Activated CD8-positive, alpha-beta T cell treated with anti-CD3 and anti-CD28 coated beads for 36 hours (primary cell): ENCODE measurements at places on chromosomes 6 and 20. TPM values are rescaled to one million over a fixed set of nuclear protein-coding genes. Genes with fewer than 3 reads are reported as not detected.
A peak's percentile ranks its signal among the peaks of the same experiment; 100 is the strongest.

ARMH2 gene
- total RNA-seq: not detected

PLG gene
- total RNA-seq: not detected

MAS1 gene
- not detected for total RNA-seq

OR12D3 gene
- not detected for total RNA-seq

TBC1D7 gene
- total RNA-seq: 23.8 TPM

C20orf144 gene
- 0.36 TPM for total RNA-seq

BTNL2 gene
- not detected for total RNA-seq

TENT5A gene
- 1.1 TPM for total RNA-seq

SLC26A8 gene
- total RNA-seq: not detected

PGC gene
- total RNA-seq: not detected

RRAGD gene
- 22.1 TPM for total RNA-seq

- no peaks in the 10 kb centered on the region for H3K36me3 ChIP-seq
- H3K4me1 ChIP-seq: no peaks in the 10 kb centered on the region
- peaks cover 8% of the 10 kb centered on the region for H3K27me3 ChIP-seq
- H3K27ac ChIP-seq: no peak overlapping the region
- no peak for DNase-seq
- H3K4me3 ChIP-seq: no peak overlapping the region
These were observed 136.3 kb downstream of the SLC35B3 start for GRCh38 chr6:8299034-8299433.

GRCh38 chr20:49567421-49568277, at the start of gene PTGIS:
Gene PTGIS, minus strand, starts transcription at chr20:49568137. Its CDS starts 21 bp downstream, at chr20:49568116.
- no peak within 1 kb of the TSS for H3K27ac ChIP-seq
- H3K36me3 ChIP-seq: no peaks in the 10 kb centered on the region
- peaks cover 55% of the 10 kb centered on the region for H3K27me3 ChIP-seq
- peaks cover 15% of the 10 kb centered on the region for H3K4me1 ChIP-seq

DNA sequence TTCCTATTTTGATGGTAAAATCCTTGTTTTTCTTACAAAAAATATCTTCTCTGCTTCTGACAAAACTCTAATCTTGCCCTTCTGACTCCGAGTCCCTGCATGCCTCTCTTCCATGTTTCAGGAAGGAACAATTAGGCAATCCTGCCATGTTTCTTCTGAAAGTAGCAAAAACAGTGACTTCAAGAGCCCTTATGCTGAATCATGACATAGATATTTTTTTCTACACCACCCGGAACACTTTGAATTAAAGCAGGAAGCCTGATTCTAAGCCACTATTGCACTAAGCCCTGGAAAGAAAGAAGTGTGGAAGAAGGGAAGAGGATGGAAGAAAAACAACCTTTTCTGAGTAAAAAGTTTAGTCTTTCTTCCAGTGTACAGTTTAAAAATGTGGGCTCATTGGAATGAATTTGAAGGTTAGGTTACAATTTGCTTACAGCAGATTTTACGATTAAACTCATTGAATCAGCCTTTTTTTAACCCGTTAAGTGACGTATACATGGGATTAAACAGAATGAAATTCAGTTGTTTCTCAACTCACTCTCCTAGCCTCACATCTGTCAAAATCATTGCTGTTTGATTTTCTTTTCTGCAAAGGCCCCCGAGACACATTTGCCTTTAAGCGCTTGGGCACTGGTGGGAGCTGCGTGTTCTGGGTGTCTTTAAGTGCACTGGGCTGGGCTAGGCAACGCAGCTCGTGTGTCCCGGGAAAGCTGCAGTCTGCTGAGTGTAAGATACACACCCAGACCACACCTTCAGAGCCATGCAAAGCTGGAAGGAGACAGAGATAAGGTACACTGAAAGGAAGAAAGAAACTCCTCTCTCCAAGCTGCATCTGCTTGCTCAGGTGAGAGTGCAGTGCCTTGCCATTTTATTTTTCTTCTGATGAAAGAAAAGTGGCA, 159.4 kb upstream of the CITED2 start:
- H3K4me3 ChIP-seq: no peak overlapping the region
- peak overlapping the region; percentile 86 for H3K27ac ChIP-seq
- no peaks in the 10 kb centered on the region for H3K27me3 ChIP-seq
- H3K36me3 ChIP-seq: peaks cover 1% of the 10 kb centered on the region

DNA sequence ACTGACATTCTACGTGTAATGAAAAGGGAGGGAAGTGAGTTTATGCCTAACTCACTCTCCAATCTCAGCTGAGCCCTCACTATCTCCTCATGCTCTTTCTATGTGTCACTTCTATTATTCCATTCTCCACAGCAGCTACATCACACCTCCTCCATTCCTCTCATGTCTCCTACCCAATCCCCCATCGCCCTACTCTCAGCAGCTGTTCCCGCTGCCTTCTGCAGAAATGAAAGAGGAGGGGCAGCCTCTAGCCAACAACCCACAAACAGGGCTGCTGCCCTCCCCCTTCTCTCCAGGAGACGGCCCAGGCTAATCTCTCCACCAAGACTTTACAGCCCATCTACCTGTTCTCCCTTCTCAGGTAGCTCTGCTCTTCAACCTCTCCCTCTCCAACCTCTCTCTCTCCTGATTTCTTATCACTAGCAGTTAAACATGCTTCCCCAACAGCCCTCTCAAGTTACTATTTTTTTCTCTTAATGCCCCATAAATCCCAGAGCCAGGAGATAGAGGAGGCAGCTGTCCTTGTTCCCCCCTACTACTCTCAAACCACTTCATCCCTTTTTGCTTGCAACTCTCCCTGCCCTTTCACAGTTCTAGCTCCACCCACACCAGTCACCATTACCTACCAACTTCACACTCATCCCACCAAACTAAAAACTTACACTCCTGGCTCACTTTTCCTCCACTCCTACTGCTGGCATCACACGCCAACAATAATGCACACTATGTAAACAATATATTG, 136.5 kb downstream of the BTBD9 start:
- DNase-seq: no peak
- no peaks in the 10 kb centered on the region for H3K36me3 ChIP-seq
- no peaks in the 10 kb centered on the region for H3K27me3 ChIP-seq
- no peak overlapping the region for H3K27ac ChIP-seq
- no peaks in the 10 kb centered on the region for H3K4me1 ChIP-seq

DNA sequence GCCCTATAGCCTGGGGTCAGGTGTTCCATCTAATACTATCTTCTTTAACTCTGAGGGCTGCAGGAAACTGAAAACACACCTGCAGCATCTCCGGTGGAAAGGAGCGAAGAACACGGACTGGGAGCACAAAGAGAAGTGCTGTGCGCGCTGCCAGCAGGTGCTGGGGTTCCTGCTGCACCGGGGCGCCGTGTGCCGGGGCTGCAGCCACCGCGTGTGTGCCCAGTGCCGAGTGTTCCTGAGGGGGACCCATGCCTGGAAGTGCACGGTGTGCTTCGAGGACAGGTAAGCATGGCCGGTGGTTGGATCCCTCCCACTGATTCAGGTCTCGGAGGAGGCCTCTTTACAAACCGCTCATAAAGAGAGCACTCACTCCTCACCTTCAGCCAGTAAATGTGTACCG, 15.5 kb downstream of the SYTL3 start:
- H3K4me1 ChIP-seq: peaks cover 31% of the 10 kb centered on the region
- H3K27ac ChIP-seq: no peak overlapping the region
- H3K36me3 ChIP-seq: peaks cover 83% of the 10 kb centered on the region
- H3K27me3 ChIP-seq: no peaks in the 10 kb centered on the region

GRCh38 chr20:58978351-58979190, 2.5 kb upstream of the NELFCD start:
- peaks cover 11% of the 10 kb centered on the region for H3K4me1 ChIP-seq
- no peak for DNase-seq
- no peaks in the 10 kb centered on the region for H3K27me3 ChIP-seq
- H3K4me3 ChIP-seq: no peak overlapping the region

DNA sequence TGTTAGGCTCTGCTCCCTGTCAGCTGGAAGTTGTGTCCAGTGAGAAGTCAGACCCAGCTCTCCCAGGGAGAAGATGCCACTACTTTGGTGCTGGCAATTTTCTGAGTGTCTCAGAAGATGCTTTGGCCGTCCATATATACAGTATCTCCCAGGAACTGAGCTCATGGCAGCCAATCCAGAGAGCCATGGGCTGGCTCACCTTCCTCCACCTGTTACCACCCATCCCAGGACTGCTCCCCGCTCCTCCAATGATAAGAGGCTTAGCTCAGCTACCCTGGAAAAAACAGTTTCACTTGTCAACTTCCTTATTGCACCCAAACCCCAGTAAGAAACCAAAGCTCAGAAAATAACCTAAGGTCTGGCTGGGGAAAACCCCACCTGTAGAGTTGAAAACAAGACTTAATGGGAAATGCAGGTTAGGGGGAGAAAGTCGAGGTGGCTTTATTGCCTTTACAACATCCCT, at the start of gene BNIP5:
TSS of gene BNIP5 (minus strand) at position 110 of the 463 bp plus-strand sequence. CDS start 6,198 bp downstream, outside the sequence.
- DNase-seq: no peak
- H3K27me3 ChIP-seq: peaks cover 31% of the 10 kb centered on the region
- H3K4me1 ChIP-seq: peaks cover 12% of the 10 kb centered on the region
- H3K27ac ChIP-seq: peak within 1 kb of the TSS; percentile 33

DNA sequence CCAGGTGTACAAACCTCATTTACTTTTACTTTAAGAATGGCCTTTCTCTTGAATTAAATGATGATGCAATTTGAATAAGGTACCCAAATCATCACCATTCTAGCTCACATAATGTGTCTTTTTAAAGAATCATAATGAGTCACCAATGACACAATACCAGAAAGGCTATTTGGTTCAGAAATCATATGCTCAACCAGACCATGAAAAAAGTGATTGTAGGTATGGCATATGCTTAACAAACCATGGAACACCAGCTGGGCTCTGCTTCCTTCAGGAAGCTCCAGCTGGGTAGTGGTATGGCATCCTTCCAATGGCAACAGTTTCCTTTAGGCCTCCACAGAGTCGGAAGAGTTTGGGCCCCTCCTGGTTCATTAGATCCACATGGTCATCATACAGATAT, 128.2 kb downstream of the FRK start:
- H3K27ac ChIP-seq: no peak overlapping the region
- H3K4me1 ChIP-seq: no peaks in the 10 kb centered on the region
- H3K27me3 ChIP-seq: peaks cover 1% of the 10 kb centered on the region
- no peak for DNase-seq
- no peaks in the 10 kb centered on the region for H3K36me3 ChIP-seq

DNA sequence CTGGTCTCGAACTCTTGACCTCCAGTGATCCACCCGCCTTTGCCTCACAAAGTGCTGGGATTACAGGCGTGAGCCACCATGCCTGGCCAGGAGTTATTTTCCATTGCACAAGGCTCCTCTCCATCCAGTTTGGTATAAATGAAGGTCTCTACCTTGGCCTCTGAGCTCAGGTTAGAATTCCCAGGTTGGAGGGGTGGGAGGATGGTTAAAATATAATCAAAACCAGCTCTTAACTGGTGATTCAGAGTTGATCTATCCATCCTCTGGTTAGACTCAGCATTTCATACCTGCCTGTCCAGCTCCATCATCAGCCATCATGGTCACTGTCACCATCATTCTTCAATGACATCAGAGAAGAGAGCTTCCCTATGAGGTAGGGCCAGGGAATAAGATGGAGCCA, 2.6 kb upstream of the SLC22A7 start:
- H3K36me3 ChIP-seq: no peaks in the 10 kb centered on the region
- H3K27ac ChIP-seq: no peak overlapping the region
- no peak for DNase-seq
- H3K27me3 ChIP-seq: peaks cover 2% of the 10 kb centered on the region
- no peaks in the 10 kb centered on the region for H3K4me1 ChIP-seq
- no peak overlapping the region for H3K4me3 ChIP-seq
